ENCODE measurements at places on chromosomes 1 and 21.

- DNase-seq = peak; percentile 25
Observed at GRCh38 chr1:24373044-24373443, 40.5 kb downstream of the STPG1 start.

GRCh38 chr21:31133243-31133830 is 95.1 kb upstream of the KRTAP19-8 start:
- no peak for DNase-seq

DNA sequence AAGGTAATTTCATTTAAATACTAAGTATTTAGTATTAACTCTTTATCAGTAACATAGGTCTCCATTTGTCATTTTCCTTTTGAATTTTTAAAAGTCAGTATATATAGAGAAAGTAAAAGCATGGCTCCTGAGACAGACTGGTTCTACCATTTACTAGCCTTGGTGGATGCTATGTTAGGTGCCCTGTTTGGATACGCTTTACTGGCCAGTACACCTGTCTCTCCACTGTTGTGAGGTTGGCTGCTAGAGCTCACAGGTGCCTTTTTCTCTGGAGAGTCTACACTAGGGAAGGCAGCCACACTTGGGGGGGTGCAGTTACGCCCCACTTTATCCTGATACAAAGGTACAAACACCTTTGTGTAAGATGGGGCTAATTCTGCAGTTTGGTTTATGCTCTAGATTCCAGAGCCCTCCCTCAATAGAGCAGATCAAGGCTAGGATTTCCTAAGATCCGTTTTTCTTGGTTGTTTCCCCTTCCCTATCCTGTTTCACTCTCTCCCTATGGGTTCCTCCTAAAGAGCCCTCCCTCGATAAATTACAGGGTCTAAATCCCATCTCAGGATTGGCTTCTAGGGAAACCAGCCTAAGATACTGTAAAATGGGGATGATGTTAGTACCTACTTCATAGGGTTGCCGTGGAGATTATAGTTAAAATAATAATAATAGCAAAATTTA is 5.6 kb upstream of the GPSM2 start:
- DNase-seq = no peak

GRCh38 chr1:95007687-95008086 is 65.1 kb downstream of the ALG14 start:
- no peak for DNase-seq

GRCh38 chr1:183889095-183889494 is 84.2 kb downstream of the RGL1 start:
- no peak for DNase-seq

- no peak for DNase-seq
Observed at GRCh38 chr1:45820788-45821187, 17.4 kb downstream of the MAST2 start.

- no peak for DNase-seq
Observed at GRCh38 chr1:242723044-242723716, 198.7 kb upstream of the PLD5 start.

- DNase-seq = no peak
Observed at GRCh38 chr1:202149566-202149965, 5.0 kb upstream of the ARL8A start.

DNA sequence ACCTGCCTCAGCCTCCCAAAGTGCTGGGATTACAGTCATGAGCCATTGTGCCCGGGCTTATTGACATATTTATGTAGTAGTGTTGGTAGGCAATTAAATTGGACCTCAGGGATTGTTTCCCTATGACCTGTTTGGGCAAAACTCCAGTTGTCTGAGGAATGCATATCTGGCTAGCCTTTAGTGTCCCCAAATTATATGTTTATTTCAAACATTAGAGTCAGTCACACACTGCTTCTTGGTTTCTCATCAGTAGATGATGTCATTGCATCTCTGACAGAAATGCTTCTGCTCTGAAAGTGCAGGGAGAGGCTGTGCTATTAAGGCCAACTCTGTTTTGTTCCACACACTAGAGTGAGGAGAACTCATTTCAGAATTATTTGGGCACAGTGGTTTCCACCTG is 12.5 kb downstream of the PIP5K1A start:
- no peak for DNase-seq

GRCh38 chr1:158058237-158058985 is 65.0 kb downstream of the KIRREL1 start:
- DNase-seq = no peak

DNA sequence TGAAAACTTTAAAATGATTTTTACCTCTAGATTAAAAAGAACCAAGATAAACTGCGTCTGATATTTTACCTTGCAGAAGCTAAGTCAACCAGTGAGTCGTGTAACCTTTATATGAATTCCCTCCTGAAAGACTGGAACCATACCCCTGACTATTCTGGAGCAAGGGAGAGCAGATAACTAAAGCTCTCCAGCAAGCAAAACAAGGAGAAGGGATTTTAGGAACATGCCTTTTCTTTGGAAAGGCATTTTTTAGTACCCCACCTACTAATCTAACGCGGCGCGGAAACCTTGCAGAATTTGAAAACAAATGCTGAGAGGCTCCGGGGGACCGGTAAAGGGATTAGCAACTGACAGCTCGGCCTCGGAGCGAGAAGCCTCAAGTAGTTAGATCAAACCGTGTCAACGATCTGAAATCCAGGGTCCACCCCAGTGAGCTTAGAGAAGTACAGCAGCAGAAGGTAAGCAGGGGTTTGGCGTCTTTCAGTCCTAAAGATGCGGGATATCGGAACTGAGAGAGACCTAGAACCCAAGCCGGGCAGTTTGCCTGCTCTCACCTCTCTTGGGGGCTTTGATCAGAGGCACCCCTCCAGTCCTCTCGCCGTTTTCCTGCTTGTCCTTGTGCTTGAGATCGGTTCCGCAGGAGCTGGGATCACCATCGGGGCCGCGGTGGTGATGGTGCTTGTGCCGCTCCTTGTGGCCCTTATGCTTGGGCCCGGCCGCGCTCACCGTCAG is 954 bp downstream of the RSBN1 start:
- DNase-seq = no peak

- DNase-seq = no peak
Observed at GRCh38 chr1:25993197-25993951, 4.5 kb downstream of the PAFAH2 start.

DNA sequence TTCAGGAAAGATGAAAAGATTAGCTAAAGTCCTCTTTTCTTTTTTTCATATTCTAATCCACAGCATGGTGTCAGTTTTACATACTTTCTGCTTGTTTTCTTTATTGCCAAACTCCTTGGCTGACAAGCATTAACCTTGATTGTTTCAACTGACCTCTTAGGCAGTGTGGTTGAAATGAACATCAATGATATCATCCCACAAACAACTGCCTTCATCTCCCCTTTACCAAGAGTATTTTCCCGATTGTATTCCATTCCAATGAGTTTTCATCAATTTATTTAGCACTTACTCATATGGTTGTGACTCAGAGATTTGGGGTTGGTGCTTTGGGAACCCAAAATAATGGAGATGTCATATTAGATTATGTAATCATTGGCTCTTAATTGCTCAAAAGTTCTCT is 71.8 kb downstream of the SPAG17 start:
- DNase-seq = no peak

DNA sequence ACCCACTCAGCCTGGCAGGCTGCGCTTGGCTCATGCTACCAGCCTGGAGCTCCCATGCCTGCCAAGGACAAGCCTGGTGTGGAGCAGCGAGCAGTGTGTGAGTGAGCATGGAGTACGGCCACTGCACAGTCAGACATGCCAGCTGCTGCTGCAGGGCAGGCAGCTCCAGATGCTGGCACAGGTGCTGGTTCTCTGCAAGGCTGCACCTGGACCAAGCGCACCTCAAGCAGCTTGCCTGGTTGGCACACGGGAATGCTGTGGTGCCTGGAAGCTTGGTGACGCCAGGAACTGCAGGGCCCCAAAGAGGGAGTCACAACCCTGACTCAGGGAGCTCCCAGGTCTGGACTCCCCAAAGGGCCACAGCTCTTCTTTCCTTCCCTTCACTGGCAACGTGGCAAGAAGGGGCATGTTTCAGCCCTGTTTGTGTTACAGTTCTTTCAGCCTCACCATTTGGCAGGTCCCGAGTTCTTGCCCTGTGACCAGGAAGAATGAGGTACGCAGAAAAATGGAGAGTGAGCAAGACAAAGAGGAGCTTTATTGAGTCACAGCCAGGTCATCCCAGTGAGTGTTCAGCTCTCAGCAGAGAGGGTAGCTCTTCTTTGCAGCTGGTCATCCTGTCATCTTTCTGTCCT is 26.1 kb downstream of the ACOT7 start:
- no peak for DNase-seq

- DNase-seq = no peak
Observed at GRCh38 chr1:63917571-63918417, 144.0 kb downstream of the ROR1 start.

GRCh38 chr1:110081061-110081460 is 10.6 kb upstream of the ALX3 start:
- DNase-seq = no peak

Data from activated B cell treated with CpG ODN at 0.5 μM for 24 hours (primary cell).